Aorta (tissue), 5 donors: ENCODE measurements at places on chromosomes 1 and 21.

- DNase-seq, result no peak
Observed at GRCh38 chr1:100400404-100400803, 48.1 kb downstream of the CDC14A start.

DNA sequence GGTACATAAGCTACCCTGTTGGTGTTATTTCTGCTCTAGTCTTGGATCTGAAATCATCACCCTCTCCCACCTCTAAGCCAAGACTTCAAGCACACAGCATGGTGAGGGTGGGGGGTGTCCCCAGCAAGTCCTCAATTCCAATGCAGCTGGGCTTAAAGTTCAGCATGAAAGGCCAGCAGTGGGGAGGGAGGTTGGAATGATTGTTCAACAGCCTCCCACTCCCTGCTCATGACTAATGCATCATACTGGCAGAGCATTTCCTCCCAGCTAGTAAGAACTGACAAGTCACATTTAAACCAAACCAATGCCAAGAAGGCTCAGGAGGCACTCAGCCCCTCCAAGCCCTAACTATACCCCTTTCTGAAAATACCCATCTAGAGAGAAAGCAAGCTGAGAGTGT, 50.1 kb downstream of the TIAM1 start:
- DNase-seq, result no peak

DNA sequence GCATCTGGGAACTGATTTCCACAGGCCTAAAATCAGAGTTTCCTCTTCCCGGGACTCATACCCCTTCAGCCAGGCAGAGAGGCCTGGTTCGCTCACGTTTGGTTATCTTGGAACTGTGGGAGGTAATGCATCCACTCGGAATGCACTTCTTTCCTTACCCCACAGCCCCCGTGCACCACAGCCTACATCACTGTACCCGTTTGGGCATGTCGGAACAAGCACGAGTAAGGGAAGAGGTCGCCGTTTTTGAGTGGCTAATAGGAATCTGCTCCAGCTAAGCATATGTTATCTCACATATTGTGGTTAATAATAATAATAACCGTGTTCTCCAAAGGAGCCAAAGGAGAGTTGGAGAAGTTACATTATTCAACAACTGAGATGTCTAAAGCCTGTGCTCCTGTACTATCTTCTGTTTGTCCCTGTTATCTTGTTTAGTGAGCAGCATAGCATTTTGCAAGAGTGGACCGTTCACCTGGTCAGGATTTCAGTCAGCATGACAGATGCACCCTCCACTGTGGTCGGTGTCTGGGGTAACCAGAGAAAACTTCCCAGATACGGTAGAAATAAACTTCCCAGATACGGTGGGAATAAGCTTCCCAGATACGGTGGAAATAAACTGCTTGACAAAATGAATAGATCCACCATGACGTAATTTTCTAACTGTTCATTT, 198.6 kb downstream of the SDCCAG8 start:
- no peak for DNase-seq

DNA sequence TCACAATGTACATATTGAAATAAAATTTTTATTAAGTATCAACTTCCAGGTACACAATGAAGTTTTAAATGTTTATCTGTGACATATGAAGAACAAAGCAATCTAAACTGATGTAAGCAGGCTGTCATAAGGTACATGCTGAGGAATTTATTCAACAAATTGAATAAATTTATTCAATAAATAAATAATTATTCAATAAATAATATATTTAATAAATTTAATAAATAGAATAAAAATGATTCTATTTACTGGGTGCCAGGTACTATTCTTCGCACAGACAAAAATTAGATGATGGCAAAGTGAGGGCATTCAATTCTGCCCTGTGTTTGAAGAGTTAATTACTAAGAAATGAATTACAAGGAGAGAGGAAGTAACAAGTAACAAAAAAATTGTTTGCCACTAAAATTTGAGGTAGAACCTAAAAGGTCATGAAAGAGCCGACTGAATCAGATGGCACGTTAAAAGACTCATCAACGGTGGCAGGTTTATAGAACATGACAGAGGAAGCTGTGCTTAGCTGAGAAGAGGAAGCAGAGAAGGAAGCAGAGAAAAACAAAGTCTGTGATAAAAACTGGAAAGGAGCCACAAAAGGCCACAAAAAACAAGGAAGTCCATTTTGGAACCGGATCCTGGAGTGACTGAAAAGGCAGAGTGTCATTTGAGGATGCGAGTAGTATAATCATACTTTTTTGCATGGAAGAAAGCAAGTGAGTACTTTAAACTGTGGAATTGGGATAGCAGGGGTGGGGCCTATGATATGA, 2.2 kb upstream of the USP24 start:
- no peak for DNase-seq

DNA sequence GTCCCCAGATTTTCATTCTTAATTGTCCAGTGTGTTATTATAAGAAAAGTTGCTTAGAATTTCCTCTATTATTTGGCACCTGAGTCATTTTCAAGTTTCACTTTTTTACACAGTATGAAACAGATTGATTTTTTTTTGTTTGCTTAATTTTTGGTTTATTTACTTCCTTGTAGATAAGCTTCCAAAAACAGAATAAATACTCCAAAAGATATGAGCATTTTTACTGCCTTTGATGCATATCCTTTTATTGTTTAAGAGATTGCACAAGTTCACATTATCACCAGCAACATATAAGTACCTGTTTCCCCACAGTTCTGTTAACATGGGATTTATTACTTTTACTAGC, 36.3 kb upstream of the AHCYL1 start:
- DNase-seq, result no peak

DNA sequence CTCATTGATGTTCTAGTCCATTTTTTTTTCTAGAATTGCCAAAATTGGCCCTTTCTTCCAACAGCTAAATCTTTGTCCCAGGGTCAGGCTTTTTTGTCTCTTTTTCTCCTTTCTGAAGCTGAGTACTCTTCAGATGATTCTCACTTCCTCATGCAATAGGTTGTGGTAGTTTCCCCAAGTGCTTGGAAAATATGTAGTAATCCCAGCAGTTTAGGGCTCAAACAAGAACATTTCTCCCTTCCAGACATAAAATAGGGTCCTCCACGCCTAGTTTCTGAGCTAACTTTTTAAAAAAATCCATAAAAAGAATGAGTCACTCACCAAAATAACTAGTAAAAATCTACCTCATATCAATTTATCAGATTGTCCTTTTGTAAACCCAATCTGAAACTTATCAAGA, 10.0 kb upstream of the MCOLN3 start:
- no peak for DNase-seq

DNA sequence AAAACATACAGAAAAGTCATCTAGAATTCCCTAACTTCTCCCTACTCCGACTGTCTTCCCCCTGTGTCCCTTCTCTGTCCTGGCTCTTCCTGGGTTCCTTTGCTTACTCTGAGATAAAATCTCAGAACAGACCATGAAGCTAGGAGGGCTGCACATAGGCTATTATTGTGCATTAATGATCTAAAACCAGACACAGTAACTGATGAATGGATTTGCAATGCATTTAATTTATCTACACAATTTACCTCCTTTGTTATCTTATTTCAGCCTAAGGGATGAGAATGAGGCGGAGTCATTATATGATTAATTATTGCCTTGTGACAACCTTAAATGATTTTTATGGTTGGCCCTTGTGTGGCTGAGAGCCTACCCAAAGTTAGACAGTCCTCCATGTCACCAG, 14.5 kb downstream of the RHOU start:
- DNase-seq, result no peak

- DNase-seq, result no peak
Observed at GRCh38 chr1:53087332-53088285, 25.6 kb downstream of the PODN start.

GRCh38 chr21:28427394-28428022, 565.2 kb downstream of the LTN1 start:
- DNase-seq, result no peak

DNA sequence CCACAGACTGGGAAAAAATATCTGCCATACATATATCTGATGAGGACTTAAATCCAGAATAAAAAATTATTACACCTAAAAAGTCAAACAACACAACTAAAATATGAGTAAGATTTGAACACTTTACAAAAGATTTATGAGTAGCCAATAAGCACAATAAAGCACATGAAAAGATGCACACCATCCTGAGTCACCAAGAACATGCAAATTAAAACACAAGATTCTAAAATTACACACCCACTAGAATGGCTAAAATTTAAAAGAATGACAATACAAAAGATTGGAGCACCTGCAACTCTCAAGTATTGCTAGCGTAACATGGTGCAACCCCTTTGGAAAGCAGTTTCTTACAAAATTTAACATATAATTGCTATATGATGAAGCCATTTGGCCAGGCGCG, 30.9 kb downstream of the DENND2C start:
- DNase-seq, result no peak

- DNase-seq, result no peak
Observed at GRCh38 chr1:162951553-162952315, 90.8 kb upstream of the CCDC190 start.

GRCh38 chr1:101130673-101131072, 105.1 kb upstream of the DPH5 start:
- no peak for DNase-seq

GRCh38 chr1:171037626-171038025, 53.1 kb upstream of the FMO3 start:
- DNase-seq, result no peak

DNA sequence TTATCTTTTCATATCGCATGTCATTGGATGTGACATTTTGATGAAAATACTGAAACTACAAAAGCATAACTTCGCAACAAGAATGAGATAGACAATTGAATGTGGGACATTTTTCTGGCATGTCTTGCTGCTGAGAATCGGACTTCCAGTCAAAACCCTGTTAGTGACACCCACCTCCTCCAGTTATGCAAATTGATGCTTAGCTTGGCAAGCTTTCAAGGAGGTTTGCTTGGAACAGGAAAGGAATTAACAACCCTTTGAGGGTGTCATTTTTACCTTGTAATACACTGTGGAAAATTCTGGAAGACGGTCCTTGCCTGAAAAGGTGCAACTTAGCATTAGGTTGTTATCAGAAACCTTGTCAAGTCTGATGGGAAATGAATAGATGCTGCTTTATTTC, 38.8 kb upstream of the FAM3B start:
- no peak for DNase-seq

DNA sequence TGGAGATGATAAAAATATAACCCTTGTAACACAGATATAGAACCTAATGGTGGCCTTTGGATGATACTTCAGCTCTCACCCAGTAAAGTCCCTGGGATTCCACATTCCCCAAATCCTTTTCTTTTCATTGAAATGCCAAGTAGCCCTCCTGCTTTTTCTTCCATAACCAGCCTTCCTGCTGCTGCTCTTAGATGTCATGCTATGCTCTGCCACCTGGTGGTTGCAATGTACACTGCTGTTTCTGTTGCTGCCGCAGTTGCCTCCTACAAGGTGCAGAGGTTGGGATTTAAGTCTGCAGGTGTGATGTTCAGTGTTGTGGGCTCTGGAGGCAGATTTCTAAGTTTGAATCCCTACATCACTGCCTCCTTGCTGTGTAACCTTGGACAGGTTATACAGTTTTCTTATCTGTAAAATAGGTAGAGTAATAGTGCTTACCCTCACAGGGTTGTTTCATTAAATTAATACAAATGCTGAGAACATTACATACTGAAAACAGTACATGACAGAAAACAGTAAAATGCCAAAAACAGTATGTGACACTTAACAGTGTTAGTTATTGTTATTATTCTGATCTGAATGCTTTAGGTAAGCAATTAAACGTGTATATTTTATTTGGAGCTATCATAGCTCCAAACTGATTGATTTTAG, 64.3 kb downstream of the CAMSAP2 start:
- peak; percentile 79 for DNase-seq

GRCh38 chr1:171221665-171222591, 26.4 kb upstream of the FMO1 start:
- DNase-seq, result no peak

GRCh38 chr1:33736496-33736895, 127.4 kb upstream of the HMGB4 start:
- DNase-seq, result no peak

DNA sequence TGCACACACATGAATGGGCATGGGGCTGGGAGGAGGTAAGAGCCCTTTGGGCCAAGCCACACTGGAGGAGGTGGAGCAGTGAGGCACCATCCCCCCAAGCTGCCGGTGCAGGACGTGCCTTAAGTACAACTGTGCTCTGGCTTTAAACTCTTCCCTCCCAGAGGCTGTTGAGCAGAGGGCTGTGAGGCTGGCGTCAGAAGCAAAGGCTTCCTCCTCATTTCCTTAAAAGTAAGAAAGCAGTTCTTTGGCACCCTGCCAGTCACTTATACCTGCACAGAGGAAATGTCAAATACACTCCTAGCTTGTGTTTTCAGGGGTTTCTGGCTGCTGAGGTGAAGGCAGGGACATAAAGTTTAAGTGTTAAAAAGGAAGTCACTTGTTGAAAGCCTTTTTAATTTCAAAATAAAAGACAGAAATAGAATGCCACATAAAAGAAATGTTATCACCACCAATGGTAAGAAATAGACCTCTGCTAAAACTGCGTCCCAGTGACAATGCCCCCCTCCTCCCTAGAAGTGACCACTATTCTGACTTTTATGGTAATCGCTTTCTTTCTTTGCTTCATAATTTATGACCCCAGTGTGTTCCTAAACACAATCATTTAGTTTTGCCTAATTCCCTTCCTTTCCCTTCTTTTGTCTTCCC, 33.0 kb downstream of the LAMC2 start:
- DNase-seq, result peak; percentile 54

DNA sequence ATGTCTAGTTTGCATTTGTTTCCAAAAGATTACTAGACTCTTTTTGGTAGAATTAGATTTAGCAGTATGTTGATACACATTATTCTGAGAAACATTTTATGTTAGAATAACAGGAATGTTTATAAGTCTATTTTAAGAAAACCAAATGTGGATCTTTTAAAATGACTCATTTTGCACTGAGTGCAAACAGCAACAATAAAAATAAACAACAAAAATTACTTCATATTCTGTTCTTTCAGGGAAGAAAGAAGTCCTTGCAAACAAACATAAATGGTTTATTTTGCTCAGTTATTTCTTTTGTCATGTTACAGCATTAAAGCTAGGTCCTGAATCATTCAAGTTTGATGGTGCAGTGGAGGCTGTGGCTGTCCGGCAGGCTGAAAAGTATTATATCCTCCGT, 106.8 kb upstream of the TENT5C start:
- DNase-seq, result no peak

- no peak for DNase-seq
Observed at GRCh38 chr1:46519209-46519608, 29.6 kb downstream of the DMBX1 start.

DNA sequence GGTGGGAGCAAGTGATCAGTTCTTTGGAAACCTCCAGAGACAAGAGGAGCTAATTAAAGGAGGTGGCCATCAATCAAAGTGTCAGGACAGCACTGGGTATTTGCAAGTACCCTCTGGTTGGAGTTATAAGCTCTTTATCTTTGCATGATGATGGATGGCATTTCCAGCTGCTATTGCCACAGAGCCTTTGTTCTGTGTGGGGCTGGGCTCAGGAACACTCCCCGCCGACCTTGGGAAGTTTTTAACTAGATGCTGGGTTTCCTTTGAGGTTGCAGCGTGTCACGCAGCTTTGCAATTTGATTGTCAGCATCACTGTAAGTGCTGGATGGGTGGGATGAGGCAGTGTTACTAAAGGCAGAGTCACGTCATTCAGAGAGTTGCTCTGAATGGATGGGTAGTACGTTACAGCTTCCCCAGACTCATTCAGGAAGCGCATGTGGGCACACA, 68.9 kb downstream of the CNIH3 start:
- no peak for DNase-seq
